Posterior cingulate gyrus (tissue), 11 donors: ENCODE measurements at places on chromosomes 1 and 21.

- DNase-seq = no peak
Observed at GRCh38 chr1:206010060-206010459, 6.9 kb upstream of the RAB7B start.

DNA sequence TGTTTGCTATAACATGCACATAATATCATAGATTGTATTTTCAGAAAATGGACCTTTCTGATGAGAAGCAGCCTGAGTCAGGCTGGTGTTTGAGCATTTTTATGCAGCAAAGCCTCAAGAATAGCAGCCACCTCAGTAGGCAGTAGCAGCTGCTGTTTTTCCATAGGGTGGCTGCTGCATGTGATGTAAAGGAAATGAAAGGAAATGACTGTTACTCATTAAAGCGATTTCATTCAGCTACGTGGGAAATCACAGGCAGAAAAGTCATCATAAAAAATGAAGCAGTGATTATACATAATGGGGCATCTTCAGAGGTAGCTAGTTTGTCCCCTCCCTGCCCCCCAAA lies 110.4 kb downstream of the PATJ start:
- DNase-seq = no peak

- DNase-seq = no peak
Observed at GRCh38 chr1:7971024-7971423, 9.5 kb downstream of the PARK7 start.

DNA sequence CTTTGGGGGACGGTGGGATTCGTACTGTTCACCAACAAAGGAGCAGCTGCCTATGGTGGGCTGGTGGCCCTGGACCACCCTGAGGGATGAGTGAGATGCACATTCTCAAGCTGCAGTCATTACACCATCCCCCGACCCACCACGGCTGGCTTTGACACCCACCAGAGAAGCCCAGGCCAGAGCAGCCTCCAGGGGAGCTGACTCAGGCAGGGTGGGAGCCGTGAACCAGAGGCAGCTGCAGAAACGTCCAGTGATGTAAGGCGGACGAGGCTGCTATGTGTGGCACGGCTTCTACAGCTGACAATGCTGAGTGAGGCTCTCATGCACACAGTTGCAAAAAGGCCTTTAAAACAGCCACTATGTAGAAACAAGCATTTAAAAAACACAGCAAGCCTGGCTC lies 40.1 kb downstream of the CHAF1B start:
- no peak for DNase-seq

- no peak for DNase-seq
Observed at GRCh38 chr1:209825591-209826434, 2.0 kb upstream of the UTP25 start.

DNA sequence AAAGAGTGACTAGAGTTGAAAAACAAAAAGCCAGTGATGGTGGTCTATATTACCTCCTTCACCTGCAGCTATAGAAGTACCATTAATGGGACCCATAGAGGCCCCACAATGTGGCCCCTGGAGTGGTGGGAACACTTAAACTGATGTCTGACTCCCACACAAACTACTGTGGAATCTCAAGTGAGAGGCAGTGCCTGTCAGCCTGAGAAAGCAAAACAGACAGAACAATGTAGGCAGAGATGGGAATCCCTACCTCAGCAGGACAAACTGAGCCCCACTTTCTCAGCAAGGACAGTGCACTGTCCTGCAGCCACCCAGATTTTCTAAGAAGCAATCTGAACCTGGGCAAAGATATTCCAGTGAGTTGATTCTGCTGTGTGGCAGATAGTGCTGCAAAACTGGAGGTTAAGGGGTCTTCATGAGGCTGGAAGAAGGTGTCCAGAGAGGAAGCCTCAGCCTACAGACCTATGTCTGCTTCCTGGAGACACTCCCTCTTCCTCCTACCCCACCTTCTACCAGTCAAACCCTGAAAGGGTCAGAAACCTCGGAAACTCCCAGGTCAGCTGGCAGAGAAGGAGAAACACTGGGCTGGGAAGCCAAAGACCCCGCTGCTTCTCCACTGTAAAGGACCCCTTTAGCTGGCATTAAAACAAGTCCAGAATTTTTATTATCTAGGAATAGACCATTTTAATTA lies 228.7 kb downstream of the C1orf94 start:
- no peak for DNase-seq

- DNase-seq = no peak
Observed at GRCh38 chr1:178174539-178174938, 80.6 kb downstream of the RASAL2 start.

DNA sequence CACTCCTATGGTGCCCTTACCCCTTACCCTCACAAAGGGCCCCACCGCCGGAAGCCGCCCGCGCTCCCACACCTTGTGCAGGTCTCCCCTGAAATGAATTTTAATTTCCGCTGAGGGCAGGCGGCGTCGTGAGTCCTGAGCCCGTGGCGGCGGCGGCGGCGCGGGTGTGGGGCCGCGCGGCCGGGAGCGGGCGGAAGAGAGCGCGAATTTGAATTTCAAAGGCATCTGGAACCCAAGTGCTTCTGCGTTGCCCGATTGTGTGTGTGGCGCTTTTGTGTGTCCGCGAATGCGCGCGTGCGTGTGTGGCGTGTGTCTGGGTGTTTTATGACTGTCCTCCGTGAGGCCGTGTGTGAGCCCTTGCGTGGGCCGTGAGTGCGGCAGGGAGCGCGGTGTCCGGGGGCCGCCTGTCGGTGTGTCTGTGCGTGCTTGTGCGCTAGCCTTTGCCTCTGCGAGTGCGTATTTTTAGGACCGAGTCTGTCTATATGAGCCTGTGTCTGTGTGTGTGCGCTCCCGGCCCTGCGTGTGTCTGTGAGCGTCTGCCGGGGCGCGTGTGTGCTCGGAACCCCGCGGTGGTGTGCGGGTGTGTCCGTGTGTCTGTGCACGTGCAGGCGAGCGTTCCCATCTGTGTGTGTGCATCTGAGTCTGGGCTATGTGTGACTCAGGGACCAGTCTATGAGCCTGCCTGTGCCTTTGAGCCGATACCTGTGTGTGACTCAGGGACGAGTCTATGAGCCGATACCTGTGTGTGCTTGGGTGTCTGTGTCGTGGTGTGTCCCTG lies 7.9 kb upstream of the ADGRB2 start:
- no peak for DNase-seq

DNA sequence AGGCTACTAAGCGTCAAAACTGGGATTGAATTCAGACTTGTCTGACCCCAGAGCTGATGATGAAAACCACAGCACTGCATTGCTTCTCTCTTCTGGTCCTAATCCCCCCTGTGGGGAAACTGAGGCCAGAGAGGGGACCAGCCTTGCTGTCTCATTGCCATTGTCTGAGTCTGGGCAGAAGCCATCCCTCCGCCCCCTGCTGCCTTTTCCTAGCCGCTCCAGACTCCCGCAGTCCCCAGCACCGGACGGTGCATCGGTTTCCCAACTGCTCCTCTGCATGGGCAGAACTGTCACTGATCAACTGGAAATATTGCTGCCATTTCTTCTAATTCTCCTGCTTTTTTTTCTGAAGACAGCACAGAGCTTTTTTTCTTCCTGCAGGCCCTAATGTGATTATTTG lies 157.4 kb downstream of the ACTL8 start:
- no peak for DNase-seq

DNA sequence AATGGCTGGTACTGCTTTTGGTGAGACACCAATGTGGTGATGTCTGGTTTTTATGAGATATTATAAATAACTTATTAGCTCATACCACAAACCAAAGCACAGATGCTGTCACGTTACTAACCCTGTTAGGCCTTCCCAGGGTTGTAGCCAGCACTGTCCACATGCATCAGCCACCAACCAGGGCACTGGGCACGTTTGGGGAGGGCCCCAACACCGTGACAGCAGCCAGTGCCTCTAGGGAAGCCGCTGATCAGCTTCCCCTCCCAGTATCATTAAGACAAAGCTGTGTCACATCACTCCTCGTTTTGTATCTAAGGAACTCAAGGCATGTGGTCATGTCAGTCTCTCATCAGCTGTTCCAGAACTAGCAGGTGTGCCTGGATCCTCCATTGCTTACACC lies 13.9 kb downstream of the URB1 start:
- DNase-seq = no peak

- DNase-seq = no peak
Observed at GRCh38 chr1:223208164-223209076, 65.4 kb upstream of the TLR5 start.

DNA sequence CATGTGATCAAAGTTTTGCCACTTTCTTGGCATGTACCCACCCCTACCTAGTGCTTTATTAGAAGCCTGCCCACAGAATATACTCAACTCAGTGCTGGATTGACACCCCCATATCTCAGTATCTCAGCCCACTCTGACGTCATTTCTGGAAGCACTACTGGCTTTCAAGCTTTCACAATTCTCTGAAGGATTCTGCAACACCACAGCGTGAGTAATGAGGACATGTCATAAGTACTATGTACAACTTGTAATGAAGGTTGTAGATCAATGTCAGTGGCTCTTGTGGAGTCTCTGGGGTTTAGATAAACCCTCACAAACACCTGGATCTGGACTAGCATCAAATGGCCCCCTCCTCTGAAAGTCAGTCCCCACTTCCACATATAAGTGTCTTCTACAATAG lies 57.2 kb downstream of the TNFSF4 start:
- DNase-seq = no peak

- no peak for DNase-seq
Observed at GRCh38 chr1:212975111-212975918, 25.0 kb downstream of the VASH2 start.

- no peak for DNase-seq
Observed at GRCh38 chr1:244897476-244898254, 33.3 kb upstream of the HNRNPU start.

DNA sequence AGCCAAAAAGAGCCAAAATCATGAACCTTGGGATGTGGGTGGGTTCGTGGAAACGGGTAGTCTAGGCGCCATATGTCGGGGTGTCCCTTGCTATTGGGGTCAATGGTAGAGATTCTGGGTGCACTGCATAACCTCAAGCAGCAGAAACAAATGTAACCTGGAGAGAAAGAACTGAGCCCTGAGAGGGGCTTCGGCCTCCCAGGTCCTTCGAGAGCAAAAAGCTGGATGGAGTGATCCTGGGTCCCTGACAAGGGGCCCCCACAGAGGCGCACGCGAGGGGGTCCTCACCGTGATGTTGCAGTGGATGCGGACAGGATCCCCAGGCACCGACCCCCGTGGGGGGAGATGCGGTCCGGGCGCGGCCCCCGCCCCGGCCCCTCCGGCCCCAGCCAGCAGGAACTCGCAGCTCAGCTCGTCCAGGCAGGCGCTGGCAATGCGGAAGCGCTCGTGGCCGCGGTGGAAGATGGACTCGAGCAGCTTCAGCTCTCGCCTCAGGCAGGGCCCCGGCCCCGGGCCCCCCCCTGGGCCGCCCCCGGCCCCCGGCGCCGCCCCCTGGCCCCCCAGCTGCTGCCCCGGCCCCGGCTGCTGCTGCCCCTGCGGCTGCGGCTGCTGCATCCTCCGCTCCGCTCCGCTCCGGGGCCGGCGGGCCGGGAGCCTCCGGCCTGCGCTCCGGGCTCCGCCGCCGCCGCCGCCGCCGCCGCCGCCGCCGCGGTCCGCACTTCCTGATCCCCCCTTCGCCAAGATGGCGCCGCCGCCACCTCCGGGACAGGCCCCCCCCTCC lies at the start of gene UBE2Q1:
Gene UBE2Q1, minus strand, starts transcription at position 724 of the 781 bp plus-strand sequence. Its CDS starts 109 bp downstream, at position 615.
- DNase-seq = no peak

GRCh38 chr1:29235955-29236711 lies at the start of gene PTPRU:
Gene PTPRU, plus strand, starts transcription at chr1:29236522. Its CDS starts 123 bp downstream, at chr1:29236645.
- peak; percentile 76 for DNase-seq

GRCh38 chr1:85427849-85428248 lies 37.1 kb downstream of the DDAH1 start:
- DNase-seq = no peak
